ENCODE measurements at places on chromosomes 3 and 15.

DNA sequence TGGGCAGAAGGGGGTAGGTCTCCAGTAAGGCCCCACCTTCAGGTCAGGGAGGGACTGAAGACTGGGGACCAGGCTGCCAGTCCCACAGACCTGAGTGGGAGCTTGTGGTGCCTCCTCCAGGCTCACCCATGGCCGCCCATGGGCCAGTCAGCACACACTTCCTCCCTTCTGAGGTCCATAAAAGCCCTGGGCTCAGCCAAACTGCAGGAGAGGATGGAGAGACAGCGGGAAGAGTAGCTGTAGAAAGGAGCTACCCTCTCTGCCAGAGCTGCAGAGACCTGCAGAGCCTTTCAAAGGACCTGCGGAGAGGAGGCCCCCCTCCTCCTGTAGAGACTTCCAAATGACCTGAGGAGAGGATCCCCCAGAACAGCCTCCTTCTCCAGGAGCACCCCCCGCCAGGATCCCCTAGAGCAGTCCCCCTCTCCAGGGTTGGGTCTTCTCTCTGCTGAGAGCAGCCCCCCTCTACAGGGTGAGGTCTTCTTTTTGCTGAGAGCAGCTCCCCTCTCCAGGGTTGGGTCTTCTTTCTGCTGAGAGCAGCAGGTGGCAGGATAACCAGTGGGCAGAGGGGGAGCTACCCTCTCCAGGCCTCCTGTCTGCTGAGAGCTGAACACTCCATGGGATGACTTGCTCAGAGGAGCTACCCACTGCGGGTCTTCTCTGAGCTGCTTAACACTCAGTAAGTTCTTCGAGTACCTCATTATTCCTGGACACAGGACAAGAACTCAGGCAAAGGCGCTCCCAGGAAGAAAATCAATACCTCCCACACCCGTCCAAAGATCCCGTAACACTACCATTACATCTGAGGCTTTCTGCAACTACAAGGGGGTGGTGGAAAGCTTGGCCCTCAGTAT is 5.0 kb upstream of the SKIC8 start:
- no peak for DNase-seq

DNA sequence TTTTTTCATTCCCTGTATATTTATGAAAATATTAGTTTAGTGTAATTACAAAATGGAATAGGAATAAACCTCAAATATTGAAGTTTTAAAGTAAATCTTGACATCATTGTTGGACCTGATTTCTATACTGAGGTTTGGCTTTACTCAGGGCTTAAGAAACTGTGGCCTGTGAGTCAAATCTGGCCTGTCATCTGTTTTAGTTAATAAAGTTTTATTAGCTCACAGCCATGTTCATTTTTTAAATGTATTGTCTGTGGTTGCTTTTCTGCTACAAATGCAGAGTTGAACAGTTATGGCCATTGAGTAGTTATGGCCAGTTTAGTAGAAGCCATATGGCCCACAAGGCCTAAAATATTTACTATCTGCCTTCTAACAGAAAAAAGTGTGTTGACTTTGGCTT is 80.7 kb downstream of the DIPK2A start:
- DNase-seq: no peak

DNA sequence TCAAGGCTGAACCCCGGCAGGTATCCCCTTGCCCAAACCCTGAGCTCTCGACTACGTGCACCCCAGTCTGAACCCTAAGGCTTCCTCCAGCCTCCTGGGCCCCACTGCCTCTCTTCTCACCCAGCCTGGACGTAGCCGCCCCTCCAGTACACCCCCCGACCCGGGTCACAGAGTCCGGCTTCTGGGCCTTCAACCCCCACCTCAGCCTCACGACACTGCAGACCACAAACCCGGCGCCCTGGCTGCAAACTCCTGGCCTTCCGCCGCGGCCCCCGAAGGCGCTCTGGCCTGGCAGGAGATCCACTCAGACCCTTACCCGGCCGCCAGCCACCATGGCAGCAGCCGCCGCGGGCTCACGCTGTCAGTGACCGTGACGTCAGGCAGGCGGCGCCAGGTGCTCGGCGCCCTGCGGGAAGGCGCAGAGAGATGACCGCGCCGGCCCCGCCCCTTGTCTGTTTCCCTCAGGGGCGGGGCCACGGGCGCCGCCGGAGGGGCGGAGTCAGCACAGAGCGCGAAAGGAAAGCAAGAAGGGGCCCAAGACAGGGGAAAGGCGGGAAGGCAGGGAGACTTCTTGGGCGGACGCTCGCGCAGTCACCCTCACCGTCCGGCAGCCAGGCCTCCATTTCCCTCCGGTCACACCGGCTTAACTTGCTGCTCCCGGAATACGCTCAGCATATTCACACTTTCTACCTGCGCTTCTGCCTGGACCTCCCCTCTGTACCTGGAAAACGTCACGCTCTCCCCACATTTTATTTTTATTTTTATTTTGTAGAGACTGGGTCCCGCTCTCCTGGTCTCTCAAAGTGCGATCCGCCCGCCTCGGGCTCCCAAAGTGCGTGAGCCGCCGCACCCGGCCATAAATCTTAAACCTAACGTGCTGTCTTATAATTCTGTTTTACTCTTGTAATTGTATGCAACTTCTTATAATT is at the start of gene RMDN3:
TSS of gene RMDN3 (minus strand) at position 372 of the 929 bp plus-strand sequence. CDS start 471 bp downstream, outside the sequence.
- DNase-seq: peak; percentile 63

DNA sequence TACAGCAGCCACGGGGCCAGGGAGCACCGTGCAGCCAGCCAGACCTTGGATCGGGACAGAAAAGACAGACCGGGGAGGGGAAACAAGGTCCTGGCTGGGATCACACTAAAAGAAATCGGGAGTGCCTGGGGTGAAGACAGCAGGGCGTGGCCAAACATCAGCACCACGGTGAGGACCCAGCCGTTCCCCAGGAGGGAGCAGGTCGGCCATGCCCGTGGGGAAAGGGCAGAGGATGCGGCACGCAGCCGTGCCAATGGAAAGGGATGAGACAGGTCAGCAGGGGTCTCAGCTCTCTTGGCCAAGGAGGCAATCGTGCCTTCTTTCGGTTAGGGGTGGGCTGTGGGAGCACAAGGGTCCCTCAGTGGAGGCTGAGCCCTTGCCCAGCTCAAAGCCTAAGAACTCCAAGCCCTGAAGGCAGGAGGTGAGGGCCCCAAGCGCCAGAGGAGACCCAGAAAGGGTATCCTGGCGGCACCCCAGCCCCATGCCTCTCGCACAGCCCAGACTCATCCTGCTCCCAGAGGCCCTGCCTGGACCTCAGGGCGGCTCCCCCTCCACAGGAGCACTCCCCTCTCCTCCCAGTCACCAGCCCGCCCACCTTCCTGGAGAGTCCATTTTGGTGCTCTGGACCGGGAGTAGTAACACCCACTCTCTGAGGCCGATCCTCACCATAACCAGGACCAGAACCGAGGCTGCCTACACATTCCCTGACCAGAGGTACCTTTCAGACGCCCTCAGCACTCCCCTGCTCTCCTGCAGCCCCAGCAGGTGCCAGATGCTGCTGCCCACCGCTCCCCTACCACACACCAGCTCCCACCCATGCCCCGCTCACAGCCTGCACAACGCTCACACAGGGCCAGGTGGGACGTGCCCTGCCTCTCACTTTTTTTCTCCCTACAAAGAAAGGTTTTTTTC is 23.2 kb upstream of the OCA2 start:
- DNase-seq: no peak

GRCh38 chr3:114770874-114771273 is 376.2 kb downstream of the ZBTB20 start:
- DNase-seq: no peak

DNA sequence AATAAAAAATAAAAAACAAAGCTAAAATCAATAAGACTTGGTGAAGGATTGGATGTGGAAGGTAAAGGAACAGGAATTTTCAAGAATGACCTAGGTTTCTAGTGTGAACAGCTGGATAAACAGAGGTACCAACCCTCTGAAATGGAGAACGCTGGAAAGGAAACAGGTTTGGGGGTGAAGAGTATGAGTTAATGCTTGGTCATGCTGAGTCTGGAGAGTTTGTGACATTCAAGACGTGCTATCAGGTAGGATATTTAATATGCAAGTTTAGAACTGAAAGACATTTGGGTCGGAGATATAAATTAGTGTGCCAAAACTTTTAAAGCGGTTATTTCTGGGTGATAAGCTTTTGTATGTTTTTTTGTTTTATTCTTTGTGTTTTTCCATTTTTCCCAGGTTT is 11.4 kb upstream of the KLHL6 start:
- DNase-seq: no peak

GRCh38 chr15:53133255-53133850 is 343.2 kb upstream of the ONECUT1 start:
- DNase-seq: no peak

- no peak for DNase-seq
Observed at GRCh38 chr15:89958107-89958805, 42.9 kb upstream of the ZNF710 start.

GRCh38 chr3:184578822-184579221 is 17.2 kb downstream of the EPHB3 start:
- DNase-seq: no peak

GRCh38 chr3:166274351-166275023 is 437.3 kb upstream of the BCHE start:
- DNase-seq: no peak

DNA sequence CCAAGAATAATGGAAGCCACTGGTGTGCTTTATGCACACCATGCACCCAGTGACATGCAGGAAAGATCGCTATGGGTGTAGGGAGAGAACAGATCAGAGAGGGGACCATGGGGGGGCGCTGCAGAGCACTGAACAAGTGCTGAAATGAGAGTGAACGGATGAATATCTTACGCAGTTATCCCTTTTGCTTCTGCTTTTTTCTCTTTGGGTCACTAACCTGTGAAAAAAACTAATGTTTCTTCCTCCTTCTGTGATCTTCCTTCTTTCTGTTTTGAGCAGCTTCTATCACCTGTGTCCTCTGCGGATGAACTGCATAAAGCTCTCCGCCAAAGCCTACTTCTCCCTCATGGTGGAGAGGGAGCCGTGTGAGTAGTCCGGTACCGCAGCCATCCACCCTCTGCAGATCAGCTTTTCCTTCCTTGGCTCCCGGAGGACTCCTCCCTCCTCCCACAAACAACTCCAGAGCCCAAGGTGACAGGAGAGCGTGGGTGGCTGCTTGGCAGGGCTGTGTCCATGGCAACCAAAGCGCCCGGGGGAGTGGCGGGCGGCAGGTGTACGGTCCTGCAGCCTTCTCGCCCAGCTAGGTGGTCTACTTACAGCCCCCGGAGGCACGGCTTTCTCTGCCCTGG is 106.2 kb downstream of the DGKG start:
- no peak for DNase-seq

DNA sequence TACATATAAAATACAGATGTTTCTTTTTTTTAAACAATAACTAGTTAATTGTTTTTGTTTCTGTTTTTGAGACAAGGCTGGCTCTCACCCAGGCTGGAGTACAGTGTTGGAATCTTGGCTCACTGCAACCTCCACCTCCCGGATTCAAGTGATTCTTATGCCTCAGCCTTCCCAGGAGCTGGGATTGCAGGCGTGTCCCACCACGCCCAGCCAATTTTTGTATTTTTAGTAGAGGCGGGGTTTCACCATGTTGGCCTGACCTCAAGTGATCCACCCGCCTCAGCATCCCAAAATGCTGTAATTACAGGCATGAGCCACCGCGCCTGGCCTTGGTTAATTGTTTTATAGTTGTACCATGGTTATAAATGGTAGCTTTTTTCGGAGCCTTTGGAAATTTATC is 72.3 kb downstream of the PIAS1 start:
- DNase-seq: no peak

DNA sequence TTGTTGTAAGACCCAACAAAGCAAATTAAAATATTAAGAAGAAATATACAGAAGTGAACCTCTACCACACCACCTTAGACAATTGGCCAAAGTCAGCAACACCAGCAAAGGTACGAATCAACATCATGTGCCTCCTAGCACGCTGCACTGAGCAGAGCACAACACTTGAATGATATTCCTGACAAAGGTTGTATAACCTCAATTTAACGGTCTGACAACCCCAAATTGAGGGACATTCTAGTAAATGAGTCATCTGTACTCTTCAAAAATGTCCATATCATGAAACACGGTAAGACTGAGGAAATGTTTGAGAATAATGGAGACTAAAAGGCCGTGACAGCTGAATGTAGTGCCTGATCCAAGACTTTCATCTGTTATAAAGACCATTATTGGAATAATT is 41.3 kb upstream of the TNFSF10 start:
- no peak for DNase-seq

GRCh38 chr15:70195587-70196305 is 98.0 kb upstream of the TLE3 start:
- DNase-seq: no peak

GRCh38 chr3:146894406-146894805 is 289.3 kb upstream of the PLSCR5 start:
- DNase-seq: no peak

DNA sequence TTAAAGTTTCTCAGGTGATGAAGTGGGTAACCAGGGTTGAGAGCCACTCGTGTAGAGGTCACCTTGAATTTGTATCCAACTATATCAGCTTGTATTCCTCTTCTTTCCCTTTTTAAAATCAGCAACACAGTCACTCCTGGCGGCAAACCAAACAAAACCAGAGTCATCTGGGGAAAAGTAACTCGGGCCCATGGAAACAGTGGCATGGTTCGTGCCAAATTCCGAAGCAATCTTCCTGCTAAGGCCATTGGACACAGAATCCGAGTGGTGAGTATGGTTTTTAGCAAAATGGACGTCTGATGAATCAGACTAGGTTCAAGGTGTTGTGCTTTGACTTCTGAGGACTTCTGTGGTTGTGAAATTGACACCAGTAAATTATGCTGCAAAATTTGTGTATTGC is 3.9 kb downstream of the RPL35A start:
- DNase-seq: no peak

DNA sequence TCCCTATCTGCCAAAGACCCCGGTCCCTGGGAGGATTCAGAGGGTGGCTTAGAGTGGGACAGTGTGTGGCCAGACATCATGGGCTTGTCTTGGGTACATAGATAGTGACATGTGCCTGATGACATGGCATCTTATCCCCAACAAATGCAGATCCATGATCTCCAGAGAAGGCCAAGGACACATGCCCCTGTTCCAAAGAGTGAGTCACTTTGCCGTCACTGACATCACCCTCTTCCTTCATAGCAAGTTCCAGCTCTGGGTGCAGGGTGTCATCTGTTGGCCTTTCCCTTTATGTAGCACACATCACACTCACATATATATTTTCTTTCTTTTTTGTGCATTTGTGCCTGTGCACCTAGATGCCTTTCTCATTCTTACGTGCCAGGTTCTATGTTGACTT is 350.5 kb downstream of the LRTM1 start:
- no peak for DNase-seq

GRCh38 chr15:65611888-65612615 is 1.1 kb upstream of the INTS14 start:
- no peak for DNase-seq

DNA sequence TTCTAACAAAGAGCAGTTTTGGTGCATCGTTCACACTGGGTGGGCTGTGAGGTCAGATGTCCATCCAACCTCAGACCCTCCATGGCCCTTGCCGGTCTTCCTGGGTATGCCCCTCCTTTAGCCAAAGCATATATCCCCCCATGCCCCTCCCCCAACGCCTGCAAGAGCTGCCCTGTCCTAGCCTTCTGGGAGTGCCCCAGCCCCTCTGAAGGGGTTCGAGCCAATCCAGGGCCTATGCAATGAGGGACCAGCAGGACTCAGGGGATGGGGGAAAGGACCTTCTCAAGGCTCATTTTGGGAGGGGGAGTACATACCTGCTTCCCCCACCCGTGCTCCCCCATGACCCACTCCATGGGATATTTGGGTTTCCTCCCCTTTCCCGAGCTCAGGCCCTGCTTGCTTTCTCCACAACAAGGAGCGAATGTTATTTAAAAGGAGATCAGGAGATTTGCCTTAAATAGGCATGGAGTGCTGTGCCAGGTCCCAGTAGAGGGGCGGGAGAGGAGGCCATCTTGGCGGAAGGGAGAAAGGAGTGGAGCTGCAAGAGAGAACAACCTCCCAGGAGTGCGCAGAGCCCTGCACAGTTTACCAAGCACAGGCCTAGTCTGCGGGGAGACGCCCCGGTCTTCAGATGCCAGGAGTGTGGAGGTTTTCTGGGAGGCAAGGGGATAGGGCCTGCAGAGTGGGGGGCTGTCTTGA is 18.2 kb downstream of the PIF1 start:
- DNase-seq: no peak

Measured in cortex of kidney (tissue), 1 donor.